Frontal cortex (tissue), 4 donors: ENCODE measurements at places on chromosomes 16 and 17. TPM values are rescaled to one million over a fixed set of nuclear protein-coding genes. Genes with fewer than 3 reads are reported as not detected.

The MAF gene
- 15.9 TPM for total RNA-seq

The EFCAB13 gene
- 14.3 TPM for total RNA-seq

The KRT14 gene
- total RNA-seq: not detected

The BRIP1 gene
- total RNA-seq: 6.5 TPM

The SPATA20 gene
- total RNA-seq: 26.9 TPM

The EPOP gene
- total RNA-seq: 0.82 TPM

The KRT32 gene
- total RNA-seq: not detected

- peak; percentile 76 for DNase-seq
Observed at GRCh38 chr17:17021194-17021863, 20.9 kb upstream of the MPRIP start.

GRCh38 chr16:62585041-62585545 lies 548.9 kb upstream of the CDH8 start:
- no peak for DNase-seq

DNA sequence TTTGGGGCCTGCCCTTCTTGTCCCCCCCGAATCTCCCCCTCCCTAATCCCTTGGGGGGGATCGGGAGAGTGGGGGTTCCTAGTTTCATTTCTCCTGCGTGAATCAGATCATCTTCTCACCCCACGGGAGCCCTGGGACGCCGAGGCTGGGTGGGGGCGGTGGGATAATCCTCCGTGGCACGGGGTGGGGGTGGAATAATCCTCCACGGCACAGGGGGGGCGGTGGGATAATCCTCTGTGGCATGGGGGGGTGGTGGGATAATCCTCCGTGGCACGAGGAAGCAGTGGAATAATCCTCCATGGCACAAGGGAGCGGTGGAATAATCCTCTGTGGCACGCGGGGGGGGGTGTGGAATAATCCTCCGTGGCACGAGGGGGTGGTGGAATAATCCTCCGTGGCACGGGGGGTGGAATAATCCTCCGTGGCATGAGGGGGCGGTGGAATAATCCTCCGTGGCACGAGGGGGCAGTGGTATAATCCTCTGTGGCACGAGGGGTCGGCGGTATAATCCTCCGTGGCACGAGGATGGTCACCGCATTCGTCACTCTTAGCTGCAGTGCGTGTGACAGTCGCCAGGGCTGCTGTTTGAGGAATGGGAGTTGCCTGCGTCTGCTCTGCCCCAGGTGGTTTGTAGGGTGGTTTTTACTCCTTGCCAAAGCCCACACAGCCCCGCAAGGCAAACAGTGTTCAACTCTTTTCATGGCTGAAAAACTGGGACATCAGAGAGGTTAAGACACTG lies 156.9 kb downstream of the LAT start:
- DNase-seq: no peak

- DNase-seq: peak; percentile 53
Observed at GRCh38 chr16:57999971-58000705, at the start of gene ZNF319. Gene ZNF319, minus strand, starts transcription at chr16:58000672. Its CDS starts 2,407 bp downstream, at chr16:57998265.

DNA sequence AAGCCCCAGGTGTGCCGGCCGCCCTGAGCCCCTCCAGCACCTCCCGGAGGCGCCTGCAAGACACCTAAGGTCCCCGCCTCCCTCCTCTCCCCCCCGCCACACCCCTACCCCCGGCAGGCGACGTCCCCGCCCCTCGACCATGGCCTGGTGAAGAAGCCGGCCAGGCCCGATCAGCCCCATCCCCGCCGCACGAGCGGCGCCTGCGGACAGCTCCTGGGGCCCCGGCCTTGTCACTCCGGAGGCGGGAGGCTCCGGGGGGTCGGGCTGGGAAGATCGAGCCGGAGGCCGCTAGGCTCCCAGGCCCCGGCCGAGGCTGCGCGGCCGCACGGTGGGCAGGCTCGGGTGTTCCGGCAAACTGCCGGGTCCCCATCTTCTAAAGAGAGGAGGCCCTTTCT lies 405 bp upstream of the ACE start:
- DNase-seq: no peak

DNA sequence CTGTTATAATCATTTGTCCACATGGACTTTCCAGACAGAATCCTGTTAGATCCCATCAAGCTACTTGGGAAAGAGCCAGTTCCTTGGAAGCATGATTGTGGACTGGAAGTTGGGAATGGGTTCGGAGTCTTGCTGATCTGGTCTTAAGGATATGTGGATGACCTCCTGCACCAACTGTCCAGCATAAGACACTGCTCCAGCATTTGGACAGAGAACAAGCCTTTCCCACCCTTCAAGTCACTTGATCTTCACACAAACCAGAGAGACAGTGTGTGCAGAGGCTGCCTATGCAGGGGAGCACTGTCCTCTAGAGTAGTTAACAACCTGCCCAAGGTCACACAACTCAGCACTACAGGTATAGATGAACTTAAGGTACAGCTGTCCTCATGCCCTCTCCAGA lies 5.8 kb upstream of the MT1B start:
- DNase-seq: no peak

DNA sequence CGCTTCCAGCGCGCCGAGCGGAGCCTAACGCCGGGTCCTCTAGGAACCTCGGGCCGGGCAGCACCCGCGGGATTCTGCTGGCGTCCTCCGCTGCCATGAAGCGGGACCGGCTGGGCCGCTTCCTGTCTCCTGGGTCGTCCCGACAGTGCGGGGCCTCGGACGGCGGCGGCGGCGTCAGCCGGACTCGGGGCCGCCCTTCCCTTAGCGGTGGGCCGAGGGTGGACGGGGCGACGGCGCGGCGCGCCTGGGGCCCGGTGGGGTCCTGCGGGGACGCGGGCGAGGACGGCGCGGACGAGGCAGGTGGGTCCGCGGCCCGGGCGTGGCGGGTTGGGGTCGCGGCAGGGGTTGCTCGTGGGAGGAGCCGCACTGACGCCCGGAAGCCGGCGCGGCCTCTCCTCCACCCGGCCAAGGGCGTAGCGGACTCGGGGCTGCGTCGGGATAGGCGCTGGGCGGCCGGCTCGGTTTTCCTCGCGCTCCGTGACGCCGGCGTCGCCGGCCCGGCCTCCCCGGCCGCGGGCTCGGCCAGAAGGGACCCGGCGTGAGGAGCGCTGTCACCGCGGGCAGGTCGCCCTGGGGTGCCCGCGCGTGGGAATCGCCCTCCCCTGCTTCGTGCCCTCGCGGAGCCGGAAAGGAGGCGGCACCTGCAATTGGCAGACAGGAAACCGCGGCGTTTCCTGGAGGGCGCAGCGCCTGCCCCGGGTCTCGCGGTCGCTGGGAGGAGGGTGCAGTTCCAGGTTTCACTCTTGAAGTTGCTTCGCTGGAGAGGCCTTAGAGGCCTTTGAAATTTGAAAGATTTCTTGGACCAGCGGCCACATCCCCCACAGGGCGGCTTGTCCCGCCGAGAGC lies 432 bp downstream of the ZNF276 start:
- DNase-seq: peak; percentile 47

GRCh38 chr17:77441130-77441920 lies 300.6 kb downstream of the SEC14L1 start:
- no peak for DNase-seq

- DNase-seq: no peak
Observed at GRCh38 chr16:84678541-84678940, 21.3 kb upstream of the USP10 start.
